Activated CD4-positive, alpha-beta T cell treated with anti-CD3 and anti-CD28 coated beads, Interleukin-2, amount 10 ng/mL, durations not matched to agents 7 days and 5 days (primary cell): ENCODE measurements at places on chromosomes 2 and 18.

- DNase-seq, result no peak
These were observed 61.8 kb upstream of the GPR45 start for GRCh38 chr2:105179469-105180372.

- no peak for DNase-seq
These were observed 87.5 kb upstream of the ST3GAL5 start for GRCh38 chr2:85976106-85976920.

- no peak for DNase-seq
These were observed 55.7 kb upstream of the BOD1L2 start for GRCh38 chr18:57091231-57091630.

DNA sequence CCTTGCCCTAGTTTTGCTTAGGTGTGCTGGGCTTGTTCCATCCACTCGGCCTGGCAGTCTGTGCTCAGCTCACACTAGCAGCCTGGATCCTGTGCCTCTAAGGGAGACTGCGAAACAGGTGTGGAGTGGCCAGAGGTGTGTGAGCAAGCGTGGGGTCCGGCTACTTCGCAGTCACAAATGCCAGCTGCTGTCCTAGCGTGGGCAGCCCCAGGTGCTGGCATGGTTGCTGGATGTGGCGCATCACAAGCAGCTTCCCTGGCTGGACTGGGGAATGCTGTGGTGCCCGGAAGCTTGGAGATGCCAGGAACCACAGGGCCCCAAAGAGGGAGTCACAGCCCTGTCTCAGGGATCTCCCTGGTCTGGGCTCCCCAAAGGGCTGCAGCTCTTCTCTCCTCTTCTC is 119.0 kb upstream of the TMEFF2 start:
- no peak for DNase-seq

DNA sequence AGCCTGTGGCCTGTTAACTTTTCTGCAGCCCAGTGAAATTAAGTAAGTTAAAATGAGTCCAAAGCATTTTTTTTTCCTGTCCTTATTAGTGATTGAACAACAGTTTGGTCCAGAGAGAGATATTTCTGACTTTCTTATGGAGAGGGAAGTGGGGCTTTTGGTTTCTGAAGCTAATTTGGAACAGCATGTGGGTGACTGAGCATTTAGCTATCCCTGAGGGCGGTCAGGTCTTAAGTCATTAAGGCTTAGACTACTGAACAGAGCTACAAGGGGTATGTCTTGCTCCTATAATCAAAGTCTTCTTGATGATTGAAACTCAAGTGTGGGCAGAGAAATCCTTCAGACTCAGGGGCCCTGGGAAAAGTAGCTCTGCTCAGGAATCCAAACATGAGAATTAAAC is 14.0 kb downstream of the ARHGAP25 start:
- no peak for DNase-seq

DNA sequence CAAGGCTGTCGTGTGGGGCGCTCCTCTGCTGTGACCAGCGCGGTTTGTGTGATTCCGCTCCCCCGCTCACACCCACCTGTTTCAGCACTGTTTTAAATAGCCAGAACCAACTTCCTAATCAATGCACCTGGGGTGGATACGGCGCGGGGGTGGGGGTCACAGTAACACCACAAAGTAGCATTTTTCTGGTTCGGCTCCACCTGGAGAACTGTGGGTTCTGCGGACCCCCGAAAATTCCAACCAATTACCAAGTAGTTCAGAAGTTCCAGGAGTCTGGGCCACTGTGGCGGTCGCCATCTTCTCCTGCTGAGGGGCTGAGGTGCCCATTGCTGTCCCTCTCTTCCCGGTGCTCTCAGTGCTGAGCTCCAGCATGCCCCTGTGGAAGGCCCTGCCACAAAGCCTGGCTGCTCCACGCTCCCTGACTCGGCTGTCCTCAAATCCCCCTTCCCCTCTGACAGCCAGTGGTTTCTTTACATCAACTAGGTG is 79.4 kb downstream of the GFPT1 start:
- no peak for DNase-seq
